CD8-positive, alpha-beta T cell (primary cell): ENCODE measurements at places on chromosomes 12 and 14. TPM values are rescaled to one million over a fixed set of nuclear protein-coding genes. Genes with fewer than 3 reads are reported as not detected.

- no peak for DNase-seq
Observed at GRCh38 chr14:79986251-79986650, 225.1 kb downstream of the DIO2 start.

Gene OVCH1
- not detected for total RNA-seq

Gene OR6J1
- total RNA-seq, result not detected

- no peak for DNase-seq
Observed at GRCh38 chr12:29762637-29763300, 21.0 kb downstream of the TMTC1 start.

DNA sequence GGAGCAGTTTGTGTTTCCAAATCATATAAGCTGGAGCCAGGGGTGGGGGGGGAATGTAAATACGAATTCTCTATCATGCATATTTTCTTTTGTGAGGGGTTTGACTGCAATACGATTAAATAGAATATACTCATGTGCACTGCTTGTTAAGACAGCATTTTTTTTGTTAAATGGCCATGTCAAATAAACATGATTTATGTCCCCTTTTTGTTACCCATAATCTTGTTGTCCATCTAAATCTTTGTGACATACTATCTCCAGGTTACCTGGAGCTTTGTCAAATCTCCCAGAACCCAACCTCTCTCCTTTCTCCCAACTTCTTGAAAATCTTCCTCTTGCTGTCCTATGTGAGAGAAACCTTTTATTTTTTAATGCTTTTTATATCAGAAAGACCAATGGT lies 233.1 kb downstream of the SLC25A21 start:
- DNase-seq, result no peak

GRCh38 chr12:30219047-30219446 lies 435.3 kb upstream of the TMTC1 start:
- DNase-seq, result no peak

GRCh38 chr12:54328595-54329337 lies 3.8 kb downstream of the COPZ1 start:
- no peak for DNase-seq

- no peak for DNase-seq
Observed at GRCh38 chr14:54253195-54253947, 143.4 kb upstream of the CDKN3 start.

Gene ANKS1B
- not detected for total RNA-seq

DNA sequence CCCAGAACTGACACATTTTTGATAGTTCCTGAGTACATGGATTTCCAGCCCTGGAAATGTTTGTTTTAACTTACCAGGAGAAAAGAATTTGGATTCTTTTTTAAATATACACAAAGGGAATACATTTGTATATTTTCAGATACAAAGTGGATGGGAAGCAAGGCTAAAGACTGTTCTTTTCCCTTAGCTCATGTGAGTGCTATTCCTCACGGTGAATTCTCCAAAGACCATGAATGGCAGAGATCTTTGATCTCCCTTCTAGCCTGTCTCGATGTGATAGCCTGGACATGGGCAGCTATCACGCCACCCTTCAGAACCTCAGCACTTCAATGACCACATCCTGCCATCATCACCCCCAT lies 91.3 kb downstream of the DPF3 start:
- DNase-seq, result no peak

Gene NUMB
- total RNA-seq, result 21.8 TPM

DNA sequence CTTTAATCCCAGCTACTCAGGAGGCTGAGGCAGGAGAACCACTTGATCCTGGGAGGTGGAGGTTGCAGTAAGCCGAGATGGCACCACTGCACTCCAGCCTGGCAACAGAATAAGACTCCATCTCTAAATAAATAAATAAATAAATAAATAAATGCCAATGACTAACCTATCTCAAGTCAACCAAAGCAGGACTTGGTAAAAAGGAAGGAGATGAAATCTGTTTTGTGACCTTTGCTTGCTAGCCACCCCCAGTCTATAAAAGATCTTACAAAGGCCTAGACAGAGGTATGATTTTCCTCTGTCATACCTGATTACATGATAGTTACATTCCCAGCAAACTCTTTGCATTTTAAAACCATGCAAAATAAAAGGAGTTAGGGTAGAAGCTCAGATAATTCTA lies 13.5 kb upstream of the METTL17 start:
- no peak for DNase-seq

- DNase-seq, result no peak
Observed at GRCh38 chr12:184811-185575, 29.0 kb downstream of the SLC6A12 start.

Gene TAS2R9
- not detected for total RNA-seq

DNA sequence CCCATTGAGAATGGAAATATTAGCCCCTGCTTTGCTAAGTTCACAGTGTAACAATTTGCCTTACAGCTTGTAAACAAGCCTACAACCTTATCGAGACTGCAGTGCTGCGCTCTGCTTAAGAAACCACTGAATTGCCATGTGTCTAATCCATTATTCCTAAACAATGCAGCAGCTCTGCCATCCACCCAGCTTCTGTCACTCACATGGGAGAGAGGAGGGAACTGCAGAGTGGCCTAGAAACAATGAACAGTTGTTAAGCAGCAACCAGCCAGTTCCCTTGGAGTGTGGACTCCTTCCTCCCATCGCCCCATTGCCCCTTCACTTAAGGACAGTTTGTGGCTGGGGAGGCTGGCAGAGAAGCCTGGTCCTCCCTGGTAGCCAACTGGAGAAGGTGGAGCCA lies 42.9 kb downstream of the TESPA1 start:
- DNase-seq, result no peak
